ENCODE measurements at places on chromosomes 16 and 17.
A peak's percentile ranks its signal among the peaks of the same experiment; 100 is the strongest.

GRCh38 chr16:86019446-86020047 is 120.6 kb downstream of the IRF8 start:
- no peak for DNase-seq

GRCh38 chr17:2137342-2138098 is 82.6 kb downstream of the HIC1 start:
- peak; percentile 82 for DNase-seq

- DNase-seq, result no peak
Observed at GRCh38 chr17:78988152-78988551, 8.4 kb upstream of the LGALS3BP start.

GRCh38 chr16:90001761-90002503 is 17.3 kb downstream of the DBNDD1 start:
- DNase-seq, result no peak

DNA sequence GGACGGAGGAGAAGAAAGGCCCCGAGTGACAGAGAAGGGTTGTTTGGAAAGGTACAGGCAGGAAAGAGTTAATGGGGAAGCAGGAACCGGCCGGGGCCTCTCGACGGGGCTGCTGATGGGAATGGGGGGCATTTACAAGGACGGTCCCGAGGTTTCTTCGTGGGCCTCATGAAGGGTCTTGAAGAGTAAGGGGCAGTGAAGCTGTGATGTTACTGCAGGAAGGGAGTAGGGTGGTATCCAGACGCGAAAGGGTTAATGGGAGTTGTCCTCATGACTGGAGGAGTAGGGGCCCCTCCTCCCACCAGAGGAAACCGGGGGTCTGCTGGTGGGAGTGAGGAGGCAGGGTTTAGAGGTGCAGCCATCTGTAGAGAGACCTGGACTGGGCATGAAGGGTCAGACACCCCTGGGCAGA is 481 bp downstream of the PDK2 start:
- DNase-seq, result no peak

Data from suppressor macrophage treated with lipopolysaccharide for 4 hours (primary cell).